Hematopoietic multipotent progenitor cell treated with erythropoietin and hydrocortisone succinate and interleukin-3 and kit ligand, for 6 days (in vitro differentiated cells): ENCODE measurements at places on chromosomes 4 and X.

DNA sequence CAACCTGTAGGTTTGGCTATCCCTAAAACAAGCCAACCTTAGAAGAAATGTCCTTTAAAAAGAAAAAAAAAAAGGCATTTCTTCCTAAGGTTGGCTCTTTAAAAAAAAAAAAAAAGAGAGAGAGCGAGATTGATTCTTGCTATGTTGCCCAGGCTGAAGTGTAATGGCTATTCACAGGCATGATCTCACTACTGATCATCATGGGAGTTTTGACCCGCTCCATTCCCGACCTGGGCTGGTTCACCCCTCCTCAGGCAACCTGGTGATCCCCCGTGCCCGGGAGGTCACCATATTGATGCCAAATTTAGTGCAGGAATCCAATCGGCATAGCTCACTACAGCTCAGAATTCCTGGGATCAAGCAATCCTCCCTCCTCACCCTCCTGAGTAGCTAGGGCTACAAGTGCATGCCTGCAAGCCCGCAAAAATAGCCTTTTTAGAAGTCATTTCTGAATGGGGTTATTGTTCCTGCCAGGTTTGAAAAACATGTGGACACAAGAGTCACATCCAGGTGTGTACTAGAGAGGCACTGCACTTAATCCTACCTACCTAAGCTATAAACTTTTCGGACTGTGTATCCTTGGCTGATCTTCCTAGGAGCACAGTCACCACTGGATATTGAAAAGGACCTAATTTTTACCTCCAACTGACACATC is 61.4 kb upstream of the ZCCHC13 start:
- DNase-seq: no peak

GRCh38 chrX:134520860-134521390 is 61.0 kb downstream of the HPRT1 start:
- peak; percentile 74 for DNase-seq

DNA sequence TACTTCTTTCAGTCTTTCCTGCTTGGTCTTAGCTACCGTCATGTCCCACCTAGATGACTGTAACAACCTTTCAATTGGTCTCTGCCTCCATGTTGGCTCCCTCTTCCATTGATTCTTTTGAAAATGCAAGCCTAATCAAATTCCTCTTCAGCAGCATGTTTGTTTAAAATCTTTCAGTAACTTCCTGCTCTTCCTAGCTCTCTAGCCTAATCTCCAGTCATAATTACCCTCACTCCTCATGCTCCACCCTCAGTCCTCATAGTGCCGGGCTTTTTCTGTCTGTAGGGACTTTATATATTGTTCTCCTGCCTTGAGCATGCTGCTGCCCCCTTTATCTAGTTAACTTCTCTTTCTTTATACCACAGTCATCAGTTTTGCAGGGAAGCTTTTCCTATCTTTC is 12.1 kb downstream of the SNX25 start:
- DNase-seq: no peak

GRCh38 chr4:168981460-168981859 is 28.6 kb downstream of the CBR4 start:
- DNase-seq: no peak

GRCh38 chr4:125677665-125678307 is 363.0 kb downstream of the FAT4 start:
- DNase-seq: no peak

- DNase-seq: peak; percentile 55
Observed at GRCh38 chrX:130083656-130084382, 26.5 kb downstream of the ELF4 start.
